ENCODE measurements at places on chromosomes 2 and 18.

GRCh38 chr2:67842375-67842959, 220.3 kb downstream of the C1D start:
- DNase-seq: no peak

- DNase-seq: no peak
Observed at GRCh38 chr2:187550857-187551256, 3.4 kb downstream of the TFPI start.

DNA sequence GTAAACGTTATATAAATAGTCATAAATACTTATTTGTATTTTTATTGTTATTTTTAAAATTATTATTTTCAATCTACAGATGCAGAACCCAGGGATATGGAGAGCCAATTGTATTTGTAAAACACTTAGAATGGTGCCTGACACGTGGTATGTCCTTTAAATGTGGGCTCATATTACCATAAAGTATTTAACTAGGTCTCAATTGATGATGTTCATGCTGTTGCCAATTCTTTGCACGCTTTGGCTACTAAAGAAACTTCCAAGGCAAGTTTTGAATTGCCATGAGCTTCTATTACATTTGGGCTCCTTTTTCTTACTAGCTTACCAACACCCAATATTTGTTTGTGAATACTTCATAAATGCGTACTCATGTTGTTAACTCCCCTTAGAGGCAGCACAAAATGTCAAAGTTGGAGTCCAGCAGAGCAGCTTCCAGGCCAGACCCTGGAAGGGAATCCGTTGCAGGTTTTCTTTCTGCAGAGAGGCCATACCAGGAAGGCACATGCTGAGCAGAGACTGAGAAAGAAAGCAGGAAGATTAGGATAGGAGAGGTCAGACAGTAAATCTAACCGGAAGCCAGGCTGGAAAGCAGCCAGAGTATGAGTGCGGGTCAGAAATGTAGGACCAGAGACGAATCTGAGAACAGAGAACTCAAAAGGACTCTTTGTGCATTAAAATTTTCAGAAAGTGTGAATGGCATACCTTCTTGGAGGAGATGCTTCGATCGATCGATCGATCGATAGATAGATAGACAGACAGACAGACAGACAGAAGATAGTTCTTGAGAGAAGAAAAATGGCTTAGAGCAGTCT, 4.2 kb upstream of the NOSTRIN start:
- no peak for DNase-seq

GRCh38 chr18:11096411-11096810, 53.0 kb downstream of the PIEZO2 start:
- DNase-seq: no peak

- DNase-seq: no peak
Observed at GRCh38 chr2:62660582-62661262, 44.8 kb upstream of the EHBP1 start.

DNA sequence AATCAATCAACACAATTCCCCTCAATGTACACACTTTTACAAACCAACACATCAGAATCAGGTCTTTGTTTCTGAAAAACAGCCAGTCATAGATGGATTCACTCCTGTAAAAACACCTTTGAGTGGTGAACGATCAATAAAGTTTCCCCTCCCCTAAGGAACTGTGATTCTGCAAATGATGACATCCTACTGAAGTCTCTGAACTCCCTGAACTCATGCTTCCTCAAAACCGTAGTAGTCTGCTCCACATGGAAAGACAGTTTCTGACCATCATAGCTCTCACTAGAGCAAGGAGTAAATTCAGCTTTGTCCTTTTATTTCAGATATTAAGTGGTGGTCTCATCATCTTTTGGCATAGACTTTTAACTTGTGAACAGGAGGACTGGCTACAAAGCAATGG, 43.5 kb upstream of the ACTR3 start:
- DNase-seq: no peak

- no peak for DNase-seq
Observed at GRCh38 chr2:157476953-157477709, 33.2 kb upstream of the CYTIP start.

- DNase-seq: no peak
Observed at GRCh38 chr18:79389689-79390088, 6.0 kb upstream of the NFATC1 start.

GRCh38 chr2:27219091-27219490, 1.9 kb downstream of the CAD start:
- no peak for DNase-seq

GRCh38 chr2:64221935-64222334, 77.7 kb upstream of the PELI1 start:
- DNase-seq: no peak

All from activated T-helper 1 cell treated with Interleukin-2 at 50 U/mL for 16 hours (primary cell).